ENCODE measurements at places on chromosomes 6 and 20. TPM values are rescaled to one million over a fixed set of nuclear protein-coding genes. Genes with fewer than 3 reads are reported as not detected.
A peak's percentile ranks its signal among the peaks of the same experiment; 100 is the strongest.

The SLC17A2 gene
- not detected for total RNA-seq

The TXLNB gene
- not detected for total RNA-seq

The TMEM170B gene
- under 0.01 TPM for total RNA-seq

The GGTLC1 gene
- not detected for total RNA-seq

The AGER gene
- total RNA-seq, result not detected

The NNAT gene
- total RNA-seq, result not detected

The RHAG gene
- not detected for total RNA-seq

The NCOA6 gene
- total RNA-seq, result 4.7 TPM

The HLA-DRB1 gene
- total RNA-seq, result not detected

GRCh38 chr20:45353746-45354145 lies 5.5 kb upstream of the SDC4 start:
- DNase-seq, result no peak

GRCh38 chr6:24933266-24933665 lies 2.5 kb downstream of the RIPOR2 start:
- no peak for DNase-seq

DNA sequence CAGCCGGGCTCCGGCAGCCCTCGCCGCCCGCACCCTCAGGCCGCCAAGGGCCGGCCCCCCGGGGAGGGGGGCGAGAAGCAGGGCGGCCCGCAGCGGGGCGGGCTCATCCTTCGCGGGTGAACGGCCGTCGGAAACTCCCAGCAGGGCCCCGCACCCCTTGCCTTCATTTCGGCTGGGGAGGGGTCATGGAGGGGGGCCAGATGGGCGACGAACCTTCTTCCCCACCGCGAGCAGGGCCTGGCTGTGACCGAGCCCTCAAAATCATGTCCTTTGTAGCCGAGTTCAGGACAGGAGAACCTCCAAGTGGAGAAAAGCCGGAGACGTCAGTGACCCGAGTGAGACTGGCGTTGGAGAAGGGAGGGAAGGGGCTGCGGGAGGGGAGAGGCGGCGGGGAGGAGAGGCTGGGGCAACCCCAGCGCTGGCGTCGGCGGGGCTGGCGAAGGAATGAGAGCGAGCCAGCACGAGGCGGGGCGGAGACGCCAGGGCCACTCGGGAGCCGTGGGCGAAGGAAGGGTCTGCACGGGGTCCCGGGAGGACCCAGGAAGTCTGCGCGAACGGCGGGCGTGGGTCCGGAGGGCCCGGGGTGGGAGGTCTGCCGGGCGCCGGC lies 571 bp upstream of the FOXC1 start:
- peak; percentile 85 for DNase-seq

GRCh38 chr20:11076434-11077105 lies 402.8 kb upstream of the JAG1 start:
- no peak for DNase-seq

- no peak for DNase-seq
Measured at GRCh38 chr20:57660922-57661745, 40.9 kb upstream of the ZBP1 start.

GRCh38 chr6:117617210-117618035 lies 15.1 kb upstream of the GOPC start:
- DNase-seq, result no peak

- DNase-seq, result no peak
Measured at GRCh38 chr20:57059055-57059596, 207.3 kb downstream of the BMP7 start.

GRCh38 chr6:53961679-53962370 lies 149.4 kb upstream of the MLIP start:
- DNase-seq, result peak; percentile 81

DNA sequence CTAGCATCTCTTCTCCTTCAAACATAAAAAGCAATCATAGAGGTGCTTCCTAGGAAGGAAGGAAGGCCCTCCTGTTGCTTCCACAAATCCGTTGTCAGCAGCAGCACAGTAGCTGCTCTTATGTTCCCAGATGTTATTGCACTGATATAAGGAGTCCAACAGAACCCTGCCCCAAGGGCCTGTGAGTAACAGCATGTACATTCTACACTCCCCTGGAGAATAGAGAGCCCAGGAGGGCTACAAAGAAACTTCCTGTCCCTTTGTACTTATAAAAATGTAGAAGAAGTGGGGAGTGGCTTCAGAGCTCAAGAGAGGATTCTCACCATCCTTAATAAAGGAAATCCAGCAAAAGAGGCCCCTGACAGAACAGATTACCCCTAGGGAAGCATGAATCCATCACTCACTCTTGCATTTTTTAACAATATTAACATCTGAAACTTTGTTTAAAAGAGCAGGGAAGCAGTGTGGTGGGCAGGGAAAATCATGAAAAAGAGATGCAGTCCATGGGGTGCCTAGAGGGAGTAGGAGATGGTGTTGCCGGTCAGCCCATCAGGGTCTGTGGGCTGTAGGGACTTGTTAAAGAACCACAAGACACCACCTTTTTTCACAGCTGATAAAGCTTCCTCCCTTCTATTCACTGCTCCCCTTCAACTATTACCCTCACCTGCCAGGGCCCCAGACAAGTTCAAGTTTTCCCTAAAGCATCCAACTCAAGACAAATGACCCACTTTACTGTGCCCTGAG lies 104.5 kb upstream of the ADGRF1 start:
- no peak for DNase-seq

- no peak for DNase-seq
Measured at GRCh38 chr20:47021850-47022249, 127.2 kb downstream of the EYA2 start.

- no peak for DNase-seq
Measured at GRCh38 chr20:18091623-18092022, 33.9 kb upstream of the OVOL2 start.

- no peak for DNase-seq
Measured at GRCh38 chr20:49880724-49881445, 34.4 kb downstream of the SPATA2 start.

DNA sequence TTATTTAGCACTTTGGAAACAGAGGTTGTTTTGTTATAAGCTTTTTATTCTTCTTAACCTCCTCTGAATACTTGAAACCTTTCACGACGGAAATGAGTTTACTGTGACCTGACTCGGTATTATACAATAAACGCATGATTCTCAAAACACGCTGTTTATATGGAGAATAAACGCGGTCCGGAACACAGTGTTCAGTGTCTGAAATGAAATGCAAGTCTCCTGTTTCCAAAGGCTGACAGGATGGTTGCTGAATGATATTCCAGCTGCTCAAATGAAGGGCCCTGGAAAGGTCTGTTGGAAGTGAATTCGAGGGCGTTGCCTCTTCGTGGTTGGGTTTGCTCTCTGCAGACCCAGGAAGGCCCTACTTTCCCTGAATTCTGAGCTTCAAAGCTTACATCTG lies 83.4 kb downstream of the RSPH3 start:
- no peak for DNase-seq

DNA sequence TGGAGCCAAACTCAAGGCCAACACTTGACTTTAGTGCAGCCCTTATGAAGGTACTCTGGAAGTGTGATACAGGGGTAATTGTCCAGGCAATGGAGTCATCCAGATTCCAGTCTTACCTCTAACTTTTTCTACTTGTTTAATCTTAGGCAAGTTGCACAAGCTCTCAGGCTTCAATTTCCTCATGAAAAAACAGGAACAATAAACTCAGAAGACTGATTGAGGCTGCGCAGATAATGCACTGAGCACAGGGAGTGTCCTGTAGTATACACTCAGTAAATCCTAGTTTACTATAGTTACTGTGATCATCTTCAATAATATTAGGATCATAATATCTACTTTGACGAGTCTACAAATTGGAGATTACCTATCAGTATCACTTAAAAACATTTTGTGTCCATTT lies 127.5 kb upstream of the SMLR1 start:
- DNase-seq, result no peak

- DNase-seq, result no peak
Measured at GRCh38 chr6:14286144-14286543, 168.6 kb downstream of the CD83 start.

- DNase-seq, result no peak
Measured at GRCh38 chr6:154232013-154232910, 124.3 kb downstream of the IPCEF1 start.

GRCh38 chr6:33410711-33411631 lies at the start of gene PHF1:
PHF1 (plus strand) TSS chr6:33411014; CDS start chr6:33412264, 1,250 bp downstream.
- DNase-seq, result no peak

DNA sequence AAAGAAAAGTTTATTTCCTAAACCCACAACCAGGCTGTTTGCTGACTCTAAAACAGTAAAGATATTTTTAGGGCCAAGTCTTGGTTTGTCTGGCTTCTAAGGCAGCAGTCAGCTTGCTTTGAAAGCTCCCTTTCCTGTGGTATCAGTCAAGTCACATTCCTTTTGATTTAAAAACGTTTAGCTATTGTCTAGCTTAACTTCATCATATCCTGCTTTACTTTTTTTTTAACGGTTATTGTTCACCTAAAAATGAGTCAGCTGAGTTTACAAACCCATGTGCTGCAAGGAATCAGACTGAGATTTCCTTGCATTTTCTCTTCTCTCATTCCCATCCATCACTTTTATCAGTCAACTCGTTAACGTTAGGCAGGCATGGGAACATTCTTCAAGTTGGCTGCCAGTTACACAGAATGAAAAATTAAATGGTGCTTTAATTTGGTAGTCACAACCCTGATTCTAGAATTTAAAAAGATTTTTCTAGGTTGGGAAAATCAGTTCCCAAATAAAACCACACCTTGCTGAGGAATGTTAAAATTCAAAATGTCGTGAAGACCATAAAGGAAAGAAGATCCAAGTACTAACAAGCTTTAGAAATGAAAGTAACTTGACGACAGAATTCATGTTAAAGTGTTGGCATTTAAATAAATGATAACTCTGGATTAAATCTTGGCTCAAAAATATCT lies 45.9 kb downstream of the ELOVL5 start:
- DNase-seq, result peak; percentile 59

DNA sequence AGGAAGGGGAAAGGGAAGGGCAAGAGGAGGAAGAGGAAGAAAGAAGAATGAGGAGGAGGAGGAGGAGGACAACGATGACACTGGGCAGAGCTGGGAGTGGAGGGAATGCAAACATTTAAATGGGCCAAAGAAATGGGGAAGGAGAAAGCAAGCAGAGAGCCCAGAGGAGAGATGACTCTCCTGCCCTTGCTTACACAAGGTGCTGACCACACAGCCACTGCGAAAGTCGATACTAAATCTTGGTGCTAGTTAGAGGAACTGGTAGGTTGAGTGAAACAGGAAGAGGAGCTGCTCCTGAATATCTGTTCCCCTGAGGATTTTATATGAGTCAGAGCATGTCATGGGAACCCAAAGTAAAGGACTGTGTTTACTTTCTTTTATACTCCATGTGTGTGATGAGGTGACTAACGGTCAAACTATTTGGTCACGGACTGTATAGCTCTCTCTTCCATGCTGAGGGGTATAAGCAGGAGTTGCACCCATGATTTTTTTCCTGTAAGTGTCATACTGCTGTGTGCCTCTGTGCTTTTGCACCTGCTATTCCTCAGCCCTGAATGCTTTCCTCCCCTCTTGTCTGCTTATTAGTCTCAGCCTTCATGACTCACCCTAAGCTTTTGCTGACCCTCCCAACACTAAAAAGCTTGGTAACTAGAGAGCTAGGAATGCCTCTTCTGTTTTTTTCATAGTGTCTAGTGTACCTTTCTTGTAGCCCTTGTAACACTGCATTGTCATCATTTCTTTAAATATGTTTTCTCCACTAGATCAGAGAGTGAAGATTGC lies 9.5 kb upstream of the PAQR8 start:
- DNase-seq, result peak; percentile 99

GRCh38 chr6:72746276-72746675 lies 124.4 kb downstream of the KCNQ5 start:
- DNase-seq, result no peak

- DNase-seq, result no peak
Measured at GRCh38 chr6:72824833-72825232, 203.0 kb downstream of the KCNQ5 start.

GRCh38 chr6:167350731-167351655 lies 26.1 kb downstream of the TTLL2 start:
- DNase-seq, result peak; percentile 52

GRCh38 chr6:33929575-33930288 lies 125.9 kb upstream of the MLN start:
- no peak for DNase-seq

GRCh38 chr20:25272223-25273000 lies 24.5 kb downstream of the PYGB start:
- no peak for DNase-seq

- DNase-seq, result peak; percentile 10
Measured at GRCh38 chr6:147285087-147285855, 81.1 kb downstream of the STXBP5 start.

DNA sequence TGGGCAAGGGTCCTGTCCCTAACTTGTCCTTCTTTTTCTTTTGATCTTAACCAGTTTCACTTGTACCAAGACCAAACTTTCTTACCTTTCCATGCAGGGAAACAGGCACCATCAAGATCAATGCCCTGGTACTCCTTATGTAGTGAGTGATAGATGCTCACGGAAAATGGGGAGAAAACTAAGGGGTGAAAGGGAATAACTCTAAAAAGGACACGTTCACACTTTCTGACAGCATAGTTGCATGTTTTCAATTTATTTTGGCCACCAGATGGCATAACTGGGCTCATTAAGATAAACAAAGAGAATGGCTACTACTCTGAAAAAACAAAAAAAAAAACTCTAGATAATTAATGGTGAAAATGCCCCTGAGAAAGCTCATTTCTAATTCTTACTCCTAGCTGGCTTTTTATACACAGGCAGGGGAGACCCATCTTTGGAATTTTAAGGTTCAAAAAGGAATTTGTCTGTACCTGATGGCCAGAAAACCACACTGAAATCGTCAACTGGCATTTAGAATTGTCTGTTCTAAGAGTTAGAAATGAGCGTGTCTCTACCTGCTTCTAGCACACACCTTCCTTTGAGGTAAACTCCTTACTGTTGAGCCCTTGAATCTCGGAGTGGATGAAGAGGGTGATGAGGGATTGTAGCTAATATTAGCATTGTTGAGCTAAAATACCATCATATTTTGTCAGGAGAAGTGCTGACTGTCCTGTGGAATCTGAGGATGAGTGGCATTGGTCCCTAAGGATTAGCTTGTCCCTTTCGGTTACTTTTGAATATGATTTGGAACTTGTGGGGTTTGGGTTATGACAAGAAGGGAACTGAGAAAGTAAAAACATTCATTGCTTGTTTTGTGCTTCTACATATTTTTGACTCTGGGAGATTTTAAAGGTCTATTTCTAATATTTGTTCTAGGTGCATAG lies 62.2 kb upstream of the DDR1 start:
- no peak for DNase-seq

- DNase-seq, result no peak
Measured at GRCh38 chr20:2866236-2866635, 7.0 kb upstream of the PTPRA start.
